NB4 (cell line): ENCODE measurements at places on chromosomes 4 and X.
A peak's percentile ranks its signal among the peaks of the same experiment; 100 is the strongest.

GRCh38 chrX:103347682-103348397 lies 8.5 kb upstream of the TCEAL9 start:
- no peak for DNase-seq

DNA sequence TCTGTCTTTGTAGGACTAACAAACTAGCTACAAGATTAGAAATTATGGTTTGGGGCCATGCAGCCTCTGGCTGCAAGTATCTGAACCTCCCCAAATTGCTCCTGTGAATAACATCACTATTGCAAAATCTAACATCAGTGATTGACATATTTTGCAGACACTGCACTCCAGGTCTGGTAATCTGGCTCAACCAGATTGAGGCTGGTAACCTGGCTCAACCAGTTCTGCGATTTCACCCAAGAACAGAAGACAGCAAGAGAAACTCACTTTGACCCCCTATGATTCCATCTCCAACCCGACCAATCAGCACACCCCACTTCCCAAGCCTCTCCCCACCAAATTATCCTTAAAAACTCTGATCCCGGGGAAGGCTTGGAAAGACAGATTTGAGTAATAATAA lies 20.9 kb downstream of the SPIN3 start:
- DNase-seq: no peak

- no peak for DNase-seq
These were observed 50.1 kb downstream of the FBXW7 start for GRCh38 chr4:152485726-152486276.

DNA sequence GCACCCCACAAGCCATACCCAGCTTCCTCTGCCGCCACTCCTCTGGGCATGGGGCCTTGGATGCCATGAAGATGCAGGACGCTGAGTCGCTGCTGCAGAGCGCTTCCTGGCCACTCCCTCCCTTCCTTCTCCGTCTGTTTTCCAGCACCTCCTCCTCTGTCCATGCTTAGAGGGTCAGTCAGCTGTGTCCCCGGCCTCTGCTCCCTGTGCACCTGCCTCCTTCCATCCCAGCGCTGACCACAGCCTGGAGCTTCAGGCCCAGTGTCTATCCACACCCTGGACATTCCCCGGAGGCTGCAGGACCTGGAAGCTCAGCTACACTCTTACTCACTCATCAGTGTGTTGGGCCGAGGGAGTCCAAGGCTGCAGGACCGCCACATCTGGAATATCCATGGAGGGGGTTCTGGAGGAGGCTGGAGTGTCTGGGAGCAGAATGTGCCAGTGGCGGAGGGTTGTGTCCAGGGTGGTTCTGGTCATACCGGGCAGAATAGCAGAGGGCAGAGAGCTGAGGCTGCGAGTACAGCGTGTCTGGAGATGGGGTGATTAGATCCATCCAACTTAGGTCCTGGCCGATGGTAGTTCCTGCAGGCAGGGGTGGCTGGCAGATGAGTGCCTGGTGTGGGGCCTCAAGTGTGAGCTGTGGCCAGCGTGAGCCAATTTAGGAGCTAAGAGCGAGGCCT lies 58.6 kb upstream of the ADRA2C start:
- no peak for DNase-seq

- DNase-seq: no peak
These were observed 231.3 kb downstream of the INPP4B start for GRCh38 chr4:142614621-142615323.

DNA sequence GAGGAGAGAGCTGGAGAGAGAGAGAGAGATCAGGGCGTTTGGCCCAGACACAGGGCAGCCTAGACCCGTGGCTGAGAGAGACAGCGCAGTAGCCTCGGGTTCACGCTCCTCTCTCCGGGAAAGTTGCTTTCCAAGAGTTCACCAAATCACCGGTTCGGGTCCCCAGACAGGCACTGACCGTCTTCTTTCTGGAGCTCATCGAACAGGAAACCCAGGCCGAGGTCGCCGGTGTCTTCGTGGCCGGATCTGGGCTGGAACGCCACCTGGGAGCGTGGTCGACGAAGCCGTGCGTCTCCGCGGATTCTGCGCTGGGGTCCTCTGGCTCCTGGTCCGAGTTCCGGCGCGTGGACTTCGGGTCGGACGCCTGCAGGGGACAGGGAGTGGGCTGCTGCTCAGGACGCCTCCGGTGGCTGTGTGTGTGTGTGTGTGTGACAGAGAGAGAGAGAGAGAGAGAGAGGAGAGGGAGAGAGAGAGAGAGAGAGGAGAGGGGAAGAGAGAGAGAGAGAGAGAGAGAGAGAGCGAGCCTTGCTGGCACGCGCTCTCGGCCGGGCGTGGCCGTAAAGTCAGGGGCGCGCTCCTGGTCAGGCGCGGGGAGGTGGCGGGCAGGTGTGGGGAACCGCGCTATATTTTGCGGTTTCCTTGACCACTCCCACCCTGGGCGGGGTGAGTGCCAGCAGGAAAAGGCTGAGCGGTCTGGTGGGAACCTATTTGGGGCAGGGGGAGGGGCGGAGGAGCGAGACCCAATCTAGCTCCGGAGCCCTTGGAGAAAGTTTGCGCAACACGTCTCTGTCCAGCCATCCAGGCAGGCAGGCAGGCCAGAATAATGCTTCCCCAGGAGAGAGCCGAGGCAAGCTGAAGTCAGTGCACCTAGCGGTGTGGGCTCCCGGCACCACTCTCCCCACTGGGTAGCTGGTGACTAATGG lies 62.1 kb downstream of the RHOXF2B start:
- peak; percentile 54 for DNase-seq

- no peak for DNase-seq
These were observed 273.5 kb downstream of the C4orf33 start for GRCh38 chr4:129369361-129370010.

- DNase-seq: peak; percentile 59
These were observed 24.1 kb downstream of the HPRT1 start for GRCh38 chrX:134484039-134484438.

- no peak for DNase-seq
These were observed 63.6 kb upstream of the UGT2B15 start for GRCh38 chr4:68734095-68734494.
